ENCODE measurements at places on chromosomes 5 and 9. TPM values are rescaled to one million over a fixed set of nuclear protein-coding genes. Genes with fewer than 3 reads are reported as not detected.

The HTR1A gene
- total RNA-seq: not detected

The RIGI gene
- 20.1 TPM for total RNA-seq

The SLC36A2 gene
- total RNA-seq: not detected

The HEMGN gene
- not detected for total RNA-seq

The GPX8 gene
- 89.7 TPM for total RNA-seq

The PLPPR1 gene
- 2.3 TPM for total RNA-seq

The SPINK7 gene
- total RNA-seq: not detected

The SH3TC2 gene
- 5.8 TPM for total RNA-seq

The SPINK1 gene
- total RNA-seq: not detected

The DOCK2 gene
- total RNA-seq: 0.65 TPM

The CDC14B gene
- total RNA-seq: 1.6 TPM

The PCDHA4 gene
- total RNA-seq: 0.61 TPM

The SIT1 gene
- not detected for total RNA-seq

The NIPSNAP3A gene
- total RNA-seq: 59.1 TPM

The SLC34A3 gene
- not detected for total RNA-seq

The RASGEF1C gene
- total RNA-seq: not detected

The WDR38 gene
- not detected for total RNA-seq

The FBXL7 gene
- total RNA-seq: 4.0 TPM

The CNTNAP3 gene
- total RNA-seq: 13.0 TPM

The STPG3 gene
- not detected for total RNA-seq

The C5orf63 gene
- total RNA-seq: 1.7 TPM

The FTMT gene
- total RNA-seq: not detected

The NME5 gene
- total RNA-seq: 1.1 TPM

The ADAMTSL1 gene
- 20.1 TPM for total RNA-seq

The MUSK gene
- under 0.01 TPM for total RNA-seq

The SV2C gene
- not detected for total RNA-seq

The SPEF2 gene
- total RNA-seq: 0.97 TPM

The CCNO gene
- total RNA-seq: not detected

The ARHGEF39 gene
- 1.5 TPM for total RNA-seq

The PCDHGB5 gene
- 6.1 TPM for total RNA-seq
